Effector memory CD8-positive, alpha-beta T cell (primary cell): ENCODE measurements at places on chromosomes 12 and 14.

- no peak for DNase-seq
These were observed 218.8 kb downstream of the DAD1 start for GRCh38 chr14:22370084-22370847.

DNA sequence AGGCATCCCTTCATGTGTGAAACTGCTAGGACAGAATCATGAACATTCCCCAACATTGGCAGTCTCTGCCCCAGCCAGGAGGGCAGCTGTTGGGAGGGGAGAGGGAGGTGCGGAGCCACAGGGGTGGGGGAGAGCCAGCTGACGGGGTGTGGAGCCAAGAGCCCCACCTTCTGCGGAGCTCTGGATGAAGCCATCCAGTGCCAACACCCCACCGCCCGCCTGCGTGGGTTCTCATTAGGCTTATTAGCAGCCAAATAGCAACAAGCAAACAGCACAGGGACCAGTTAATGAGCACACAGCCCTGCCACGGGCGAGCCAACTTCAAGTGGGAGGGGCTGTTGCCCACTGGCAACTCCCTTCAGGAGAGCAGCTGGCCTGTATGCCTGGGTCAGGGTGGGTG lies 12.1 kb downstream of the LTBP2 start:
- no peak for DNase-seq

- no peak for DNase-seq
These were observed 239.7 kb downstream of the TRHDE start for GRCh38 chr12:72511906-72512305.

GRCh38 chr12:51238037-51238509 lies 553 bp upstream of the DAZAP2 start:
- no peak for DNase-seq

- DNase-seq = no peak
These were observed 3.2 kb upstream of the TBX5 start for GRCh38 chr12:114408886-114409851.

GRCh38 chr14:51202914-51203665 lies 37.0 kb upstream of the TMX1 start:
- no peak for DNase-seq

- DNase-seq = no peak
These were observed 111.7 kb downstream of the SLC25A21 start for GRCh38 chr14:37060496-37061260.

DNA sequence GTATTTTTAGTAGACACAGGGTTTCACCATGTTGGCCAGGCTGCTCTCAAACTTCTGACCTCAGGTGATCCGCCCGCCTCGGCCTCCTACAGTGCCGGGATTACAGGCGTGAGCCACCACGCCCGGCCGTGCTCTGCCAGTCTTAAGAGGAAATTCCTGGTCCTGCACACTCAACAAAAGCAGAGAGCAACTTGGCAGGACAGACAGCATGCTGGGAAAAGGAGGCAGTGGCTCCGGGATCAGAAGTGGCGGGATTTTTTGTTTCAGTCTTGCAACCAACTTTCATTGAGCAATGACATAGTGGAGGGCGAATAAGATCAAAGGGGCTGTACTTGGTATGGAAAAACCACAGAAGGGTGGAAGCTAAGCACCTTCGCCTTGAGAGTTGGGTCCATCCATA lies 2.1 kb downstream of the CKAP4 start:
- no peak for DNase-seq
